Osteoblast (primary cell): ENCODE measurements at places on chromosomes 12 and 14. TPM values are rescaled to one million over a fixed set of nuclear protein-coding genes. Genes with fewer than 3 reads are reported as not detected.

- no peak overlapping the region for H3K4me3 ChIP-seq
- H3K27me3 ChIP-seq, result no peaks in the 10 kb centered on the region
- DNase-seq, result peak; percentile 15
- H3K4me1 ChIP-seq, result peaks cover 6% of the 10 kb centered on the region
- no peaks in the 10 kb centered on the region for H3K36me3 ChIP-seq
These were observed 172.3 kb upstream of the ATXN7L3B start for GRCh38 chr12:74365178-74365964.

GRCh38 chr14:53780051-53780555 is 176.5 kb downstream of the BMP4 start:
- H3K27ac ChIP-seq, result no peak overlapping the region
- H3K4me3 ChIP-seq, result no peak overlapping the region
- no peak for DNase-seq
- no peaks in the 10 kb centered on the region for H3K36me3 ChIP-seq

Gene PMCH
- not detected in 2 replicates for total RNA-seq

DNA sequence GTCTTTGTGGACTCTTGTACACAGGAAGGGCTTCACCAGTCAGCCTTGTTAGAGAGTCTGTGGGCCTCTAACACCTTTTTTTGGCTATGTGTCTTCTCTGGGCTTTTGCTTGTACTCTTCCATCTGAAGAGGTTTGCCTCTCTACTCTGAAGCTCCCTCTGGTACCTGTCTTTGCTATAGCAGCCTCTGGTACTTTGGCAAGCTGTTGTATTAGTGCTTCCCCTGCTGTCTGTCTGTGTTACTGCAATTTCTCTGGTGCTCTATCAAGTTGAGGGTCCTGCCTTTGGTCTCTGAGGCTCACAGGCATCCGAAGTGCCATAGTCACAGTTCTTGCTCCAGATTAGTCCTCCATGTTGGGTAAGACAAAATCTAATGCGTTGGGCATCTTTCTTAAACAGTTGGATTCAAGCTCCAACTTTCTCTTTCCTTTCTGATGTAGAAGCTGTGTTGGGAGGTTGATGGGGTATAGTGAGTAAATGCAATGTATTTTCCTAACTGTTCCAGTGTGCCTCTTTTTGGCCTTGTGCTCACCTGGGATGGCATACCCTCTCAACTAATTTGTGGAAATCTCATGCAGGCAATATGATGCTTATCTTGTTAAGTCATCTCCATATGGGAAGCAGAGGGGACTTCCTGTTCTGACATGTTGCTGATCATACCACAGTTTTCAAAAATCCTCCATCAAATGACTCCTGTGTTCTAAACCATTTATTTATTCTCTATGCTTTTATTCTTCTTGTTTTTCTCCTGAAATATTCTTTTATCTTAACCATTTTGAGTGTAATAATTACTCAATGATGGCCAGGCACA is 88.8 kb downstream of the ATF7IP start:
- no peak overlapping the region for H3K27ac ChIP-seq
- H3K27me3 ChIP-seq, result no peaks in the 10 kb centered on the region
- DNase-seq, result peak; percentile 46
- H3K4me3 ChIP-seq, result no peak overlapping the region
- H3K4me1 ChIP-seq, result no peaks in the 10 kb centered on the region

- no peaks in the 10 kb centered on the region for H3K27me3 ChIP-seq
- H3K27ac ChIP-seq, result no peak overlapping the region
- no peak overlapping the region for H3K4me3 ChIP-seq
- peaks cover 6% of the 10 kb centered on the region for H3K4me1 ChIP-seq
- H3K36me3 ChIP-seq, result no peaks in the 10 kb centered on the region
- DNase-seq, result no peak
These were observed 316.2 kb downstream of the PAWR start for GRCh38 chr12:79374545-79374944.

DNA sequence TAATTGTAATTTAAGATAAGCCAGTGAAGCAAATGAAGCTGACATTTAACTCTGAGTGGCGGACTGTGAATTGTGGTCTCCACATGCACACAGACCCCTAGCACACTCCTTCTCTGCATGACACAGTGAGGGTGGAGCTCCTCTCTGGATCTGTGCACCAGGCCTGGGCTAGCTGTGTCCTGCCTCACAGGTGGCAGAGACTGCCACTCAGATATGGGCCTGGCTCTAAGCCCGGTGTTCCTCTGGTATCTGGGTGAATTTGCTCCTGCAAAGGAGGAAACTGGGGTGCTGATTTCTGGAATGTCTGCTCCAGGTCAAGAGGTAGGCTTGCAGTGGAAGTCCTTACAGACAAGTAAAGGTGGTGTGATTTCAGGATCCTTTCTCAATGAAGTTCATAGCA is 282.4 kb downstream of the FOXN3 start:
- no peaks in the 10 kb centered on the region for H3K27me3 ChIP-seq
- H3K36me3 ChIP-seq, result no peaks in the 10 kb centered on the region
- no peak overlapping the region for H3K27ac ChIP-seq
- no peak overlapping the region for H3K4me3 ChIP-seq

Gene C1QL4
- 0.36 TPM in 1 of 2 replicates, not detected in the other for total RNA-seq

DNA sequence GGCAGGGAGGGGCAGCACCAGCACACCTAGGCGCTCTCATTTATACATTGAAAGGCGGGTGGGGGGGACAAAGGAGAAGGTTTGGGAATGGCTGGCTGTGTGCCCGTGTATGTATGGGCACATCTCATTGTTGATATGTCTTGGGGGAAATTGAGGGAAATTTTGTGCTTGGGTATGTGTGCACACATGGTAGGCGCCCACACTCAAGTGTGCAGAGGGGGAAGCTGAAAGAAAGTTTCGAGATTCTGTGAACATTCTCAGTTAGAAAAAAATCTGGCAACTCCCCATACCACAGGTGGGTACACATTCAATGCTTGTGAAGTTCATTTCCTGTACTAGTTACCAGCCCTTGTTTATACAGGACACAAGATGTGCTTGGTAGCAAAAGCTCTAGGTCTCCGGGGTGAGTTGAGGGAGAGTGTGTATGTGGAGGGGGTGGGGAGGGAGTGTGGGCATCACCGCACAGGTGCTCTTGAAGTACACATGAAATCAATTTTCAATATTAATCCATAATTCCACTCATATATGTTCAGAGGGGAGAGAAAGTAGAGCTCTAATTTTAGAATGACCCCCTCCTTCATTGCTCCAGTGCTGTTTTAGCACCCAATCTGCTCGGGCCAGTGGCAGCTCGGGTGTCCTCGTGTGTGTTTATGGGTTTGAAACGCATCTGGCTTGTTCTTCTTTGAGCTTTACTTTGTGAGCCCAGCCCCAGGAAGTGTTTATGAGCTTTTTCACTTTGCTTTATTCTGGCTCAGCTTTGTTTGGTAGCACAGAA is 286.0 kb downstream of the ZFP36L1 start:
- peak; percentile 36 for DNase-seq
- no peak overlapping the region for H3K4me3 ChIP-seq
- H3K36me3 ChIP-seq, result no peaks in the 10 kb centered on the region

Gene RNASE7
- total RNA-seq, result not detected in 2 replicates

- peaks cover 6% of the 10 kb centered on the region for H3K4me1 ChIP-seq
- H3K27me3 ChIP-seq, result peaks cover 10% of the 10 kb centered on the region
- H3K36me3 ChIP-seq, result no peaks in the 10 kb centered on the region
- DNase-seq, result peak; percentile 65
These were observed 114.0 kb downstream of the PRMT8 start for GRCh38 chr12:3604748-3605586.

Gene GLT1D1
- total RNA-seq, result not detected in 2 replicates

DNA sequence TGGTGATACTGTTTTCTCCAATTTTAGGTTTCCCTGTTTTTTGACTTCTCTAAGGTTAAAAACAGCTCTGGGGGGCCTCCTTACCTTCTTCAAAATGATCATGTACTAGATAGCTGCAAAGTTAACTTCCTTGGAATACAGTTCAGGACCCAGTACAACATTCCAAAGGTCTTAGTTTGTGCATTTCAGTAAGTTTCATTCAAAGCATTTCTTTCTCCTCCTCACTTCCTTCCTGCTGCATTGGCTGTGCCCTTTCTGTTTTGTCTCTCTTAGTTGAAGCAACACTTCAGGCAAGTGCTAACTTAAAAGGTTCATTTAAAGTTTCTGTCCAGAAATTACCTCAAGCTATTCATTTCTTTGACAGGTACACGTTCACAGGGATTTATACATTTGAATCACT is 95.7 kb downstream of the SCN8A start:
- peak overlapping the region; percentile 45 for H3K4me3 ChIP-seq
- DNase-seq, result peak; percentile 43
- H3K36me3 ChIP-seq, result peaks cover 3% of the 10 kb centered on the region
- peaks cover 42% of the 10 kb centered on the region for H3K4me1 ChIP-seq

DNA sequence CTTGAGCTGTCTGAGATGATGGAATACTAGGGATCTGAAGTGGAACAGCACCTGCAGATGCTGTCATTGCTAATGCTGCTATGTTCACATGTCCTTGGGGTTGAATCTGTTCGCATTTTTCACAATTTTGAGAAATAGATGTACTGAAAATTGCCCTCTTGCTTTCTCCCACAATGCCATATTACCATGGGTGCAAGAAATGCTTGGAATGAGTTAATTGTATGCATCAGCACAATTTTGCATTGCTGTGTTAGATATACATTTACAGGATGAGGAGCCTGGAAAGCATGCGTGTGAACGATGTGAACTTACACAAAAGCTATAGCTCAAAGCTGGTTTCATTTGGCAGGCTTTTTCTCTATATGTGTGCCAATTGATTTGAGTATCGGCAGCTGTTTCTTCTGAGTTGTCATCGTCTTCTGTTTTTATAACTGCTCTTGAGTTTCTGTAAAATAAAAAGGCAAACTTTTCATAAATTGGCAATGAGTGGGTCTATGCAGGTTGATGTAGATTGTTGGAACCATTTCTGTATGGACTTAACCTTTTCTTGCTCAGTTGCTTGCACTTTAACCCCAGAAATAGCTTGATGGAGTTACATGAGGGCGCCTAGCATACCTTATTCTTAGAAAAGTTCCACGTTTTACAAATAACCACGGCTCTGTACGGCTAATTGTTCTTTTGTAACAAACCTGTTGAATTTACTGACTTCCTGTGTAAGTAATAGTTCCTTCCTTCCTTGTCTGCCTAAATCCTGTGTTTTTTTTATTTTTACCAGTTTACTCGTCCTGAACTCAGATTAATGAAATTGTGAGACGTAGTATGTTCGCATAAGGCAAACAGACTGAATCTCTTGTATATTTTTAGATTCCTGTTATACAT is 105.9 kb downstream of the FGD4 start:
- DNase-seq, result no peak
- H3K4me3 ChIP-seq, result no peak overlapping the region
- peaks cover 3% of the 10 kb centered on the region for H3K27me3 ChIP-seq
- no peaks in the 10 kb centered on the region for H3K36me3 ChIP-seq
- H3K4me1 ChIP-seq, result peaks cover 3% of the 10 kb centered on the region
- H3K27ac ChIP-seq, result no peak overlapping the region

DNA sequence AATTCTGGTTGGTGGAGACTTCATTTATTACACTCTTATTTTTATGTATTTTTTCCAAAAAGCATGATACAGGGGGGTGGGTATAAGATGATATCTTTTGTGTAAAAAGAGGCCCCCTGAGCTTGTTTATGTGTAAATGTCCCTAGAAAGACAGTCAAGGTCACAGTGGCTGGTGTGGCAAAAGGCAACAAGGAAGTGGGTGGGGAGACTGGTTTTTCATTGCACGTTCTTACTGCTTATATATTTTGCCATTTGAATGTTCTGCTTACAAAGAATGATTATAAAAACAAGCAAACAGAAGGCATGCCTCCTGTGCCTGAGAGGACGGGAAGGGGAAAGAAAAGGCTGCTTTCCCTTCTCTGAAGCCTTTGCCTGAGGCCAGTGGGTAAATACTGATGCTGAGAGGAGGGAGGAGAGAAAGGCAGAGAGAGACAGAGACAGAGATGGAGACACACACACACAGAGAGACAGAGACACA is 24.1 kb upstream of the ADIPOR2 start:
- no peaks in the 10 kb centered on the region for H3K27me3 ChIP-seq
- H3K27ac ChIP-seq, result no peak overlapping the region
- H3K4me3 ChIP-seq, result no peak overlapping the region
- peaks cover 7% of the 10 kb centered on the region for H3K4me1 ChIP-seq

DNA sequence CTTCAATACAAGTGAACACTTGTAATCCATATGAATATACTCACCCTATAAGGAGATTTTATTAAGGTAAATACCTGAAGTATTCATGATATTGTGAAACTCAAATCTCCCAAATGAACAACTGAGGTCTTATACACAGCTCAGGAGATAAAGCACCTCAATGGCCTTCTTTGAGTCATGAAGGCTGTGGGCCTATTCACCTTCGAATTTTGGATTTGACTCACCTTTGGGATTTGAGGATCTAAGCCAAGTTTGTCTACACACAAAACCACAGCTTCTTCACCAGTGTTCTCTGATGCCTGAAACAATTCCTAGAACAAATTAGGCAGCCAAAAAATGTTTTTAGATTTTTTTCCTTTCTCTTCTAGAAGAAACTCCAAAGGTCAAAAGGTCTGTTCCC is 194.1 kb downstream of the NUAK1 start:
- no peaks in the 10 kb centered on the region for H3K4me1 ChIP-seq
- peaks cover 2% of the 10 kb centered on the region for H3K27me3 ChIP-seq
- no peak overlapping the region for H3K27ac ChIP-seq
- H3K36me3 ChIP-seq, result no peaks in the 10 kb centered on the region
- no peak overlapping the region for H3K4me3 ChIP-seq
- no peak for DNase-seq

Gene FOXN4
- total RNA-seq, result not detected in 2 replicates

DNA sequence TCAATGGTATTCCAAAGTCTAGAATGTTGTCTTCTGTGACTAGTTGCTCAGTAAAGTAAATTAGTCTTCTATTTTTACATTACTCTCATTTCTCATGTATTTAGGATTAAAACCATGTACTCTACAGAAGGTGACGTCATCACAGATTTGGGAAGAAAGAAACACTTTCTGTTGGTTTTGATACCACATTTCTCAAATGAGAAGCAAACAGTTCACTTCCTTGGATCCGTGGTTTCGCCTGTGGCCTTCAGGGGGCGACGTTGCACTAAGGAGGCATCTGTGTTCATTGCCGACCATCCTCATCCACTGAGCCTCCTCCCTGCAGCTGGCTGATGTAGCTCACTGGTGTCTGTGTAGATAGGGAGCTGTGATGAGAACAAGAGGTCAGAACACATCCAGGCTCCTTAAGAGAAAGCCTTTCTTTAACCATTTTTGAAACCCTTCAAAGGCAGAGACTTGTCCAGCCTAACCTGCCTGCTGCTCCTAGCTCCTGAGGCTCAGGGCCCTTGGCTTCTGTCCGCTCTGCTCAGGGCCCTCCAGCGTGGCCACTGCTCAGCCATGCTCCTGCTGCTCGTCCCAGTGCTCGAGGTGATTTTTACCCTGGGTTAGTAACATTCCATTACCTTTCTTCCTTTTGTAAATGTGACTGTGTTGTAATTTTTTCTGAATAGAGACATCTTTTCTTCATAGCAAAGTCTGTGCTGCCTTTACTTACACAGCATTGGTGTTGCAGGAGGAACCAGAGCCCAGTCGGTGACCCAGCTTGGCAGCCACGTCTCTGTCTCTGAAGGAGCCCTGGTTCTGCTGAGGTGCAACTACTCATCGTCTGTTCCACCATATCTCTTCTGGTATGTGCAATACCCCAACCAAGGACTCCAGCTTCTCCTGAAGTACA is 220.6 kb upstream of the OR4E1 start:
- H3K36me3 ChIP-seq, result no peaks in the 10 kb centered on the region
- H3K4me1 ChIP-seq, result no peaks in the 10 kb centered on the region
- no peak overlapping the region for H3K27ac ChIP-seq
- DNase-seq, result no peak
